ENCODE measurements at places on chromosomes 11 and 22. TPM values are rescaled to one million over a fixed set of nuclear protein-coding genes. Genes with fewer than 3 reads are reported as not detected.

DNA sequence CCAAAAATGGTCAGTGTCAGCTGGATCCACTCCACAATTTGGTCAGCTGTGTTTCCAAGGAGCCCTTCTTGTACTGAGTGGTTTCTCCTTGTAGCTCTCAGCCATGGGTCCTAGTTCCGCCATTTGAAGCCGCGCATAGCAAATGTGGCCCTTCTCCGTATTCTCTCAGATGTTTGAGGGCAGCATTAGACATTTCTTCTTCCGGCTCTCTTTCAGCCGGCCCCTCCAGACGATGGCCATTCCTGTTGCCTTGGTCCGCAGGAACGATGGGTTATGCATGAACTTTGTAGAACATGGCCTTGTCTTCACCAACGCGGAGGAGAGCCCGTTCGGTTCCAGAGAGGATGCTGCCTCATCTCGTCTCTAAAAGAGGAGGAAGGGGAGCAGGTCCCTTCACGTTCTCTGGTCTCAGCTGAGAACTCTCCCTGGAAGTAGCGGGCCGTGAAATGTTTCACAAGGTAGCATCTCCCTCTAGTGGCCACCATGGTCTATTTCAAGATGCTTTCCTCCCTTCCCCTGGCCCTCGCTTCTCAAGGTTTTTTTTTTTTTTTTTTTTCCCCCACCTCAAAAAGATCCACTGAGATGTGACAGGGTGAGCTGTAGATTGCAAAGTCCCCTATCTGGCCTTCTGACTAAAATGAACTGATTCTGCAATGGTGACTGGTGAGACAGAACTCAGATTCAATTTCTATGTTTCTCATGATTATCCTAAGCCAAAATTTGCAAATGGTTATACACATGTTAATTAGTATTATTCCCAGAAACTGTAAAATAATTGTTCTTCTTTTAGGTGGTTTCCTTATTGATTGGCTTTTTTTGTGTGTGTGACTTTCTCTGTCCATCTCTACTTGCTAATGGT, 19.8 kb upstream of the PLET1 start:
- peak; percentile 52 for DNase-seq

DNA sequence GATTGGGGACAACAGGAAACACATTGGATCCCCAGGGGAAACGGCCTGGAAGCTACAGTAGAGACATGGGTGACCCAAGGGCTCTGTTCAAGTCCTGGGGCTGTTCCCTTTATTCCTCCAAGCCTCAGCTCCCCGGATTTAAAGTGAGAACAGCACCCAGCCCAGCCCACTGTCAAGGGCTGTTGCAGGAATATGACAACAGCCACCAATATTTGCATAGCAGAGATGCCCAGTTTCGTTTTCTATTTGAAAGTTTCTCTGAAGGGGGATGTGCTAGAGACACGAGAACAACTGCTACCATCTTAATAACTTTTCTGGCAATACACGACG, 81.1 kb upstream of the WNT7B start:
- DNase-seq = no peak

- peak; percentile 49 for DNase-seq
These were observed 4.2 kb upstream of the ANO1 start for GRCh38 chr11:70073871-70074371.

DNA sequence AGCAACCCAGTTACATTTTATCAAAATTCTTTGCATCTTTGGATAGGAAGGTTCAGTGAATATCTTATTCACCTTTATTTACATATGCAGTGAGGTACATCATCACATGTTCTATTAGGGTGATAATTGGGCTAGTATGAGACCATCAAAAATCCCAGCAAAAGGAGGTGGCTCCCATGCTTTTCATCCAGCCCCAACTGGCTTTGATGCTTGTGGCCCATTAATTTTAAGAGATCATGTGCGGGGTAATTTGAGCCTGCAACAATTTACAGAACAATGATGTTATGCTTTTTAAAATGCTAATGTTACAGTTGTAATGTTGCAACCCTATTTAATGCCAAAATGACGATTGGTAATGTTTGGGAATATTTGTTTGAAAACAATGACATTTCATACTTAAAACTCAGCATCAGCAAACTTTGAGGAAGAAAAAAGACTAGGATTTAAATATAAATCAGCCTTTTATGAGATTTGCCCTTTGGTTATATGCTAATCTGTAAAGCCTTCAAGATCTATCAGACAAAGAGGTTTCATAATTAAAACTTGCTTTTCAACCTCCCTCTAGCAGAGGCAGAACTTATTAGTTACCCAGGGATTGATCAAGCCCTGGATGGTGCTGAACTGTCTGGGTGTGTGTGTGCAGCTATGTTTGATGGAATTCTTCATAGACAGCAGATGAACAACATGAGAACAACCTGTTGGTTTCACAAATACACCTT, 183.5 kb upstream of the SORL1-AS1 start:
- DNase-seq = no peak

DNA sequence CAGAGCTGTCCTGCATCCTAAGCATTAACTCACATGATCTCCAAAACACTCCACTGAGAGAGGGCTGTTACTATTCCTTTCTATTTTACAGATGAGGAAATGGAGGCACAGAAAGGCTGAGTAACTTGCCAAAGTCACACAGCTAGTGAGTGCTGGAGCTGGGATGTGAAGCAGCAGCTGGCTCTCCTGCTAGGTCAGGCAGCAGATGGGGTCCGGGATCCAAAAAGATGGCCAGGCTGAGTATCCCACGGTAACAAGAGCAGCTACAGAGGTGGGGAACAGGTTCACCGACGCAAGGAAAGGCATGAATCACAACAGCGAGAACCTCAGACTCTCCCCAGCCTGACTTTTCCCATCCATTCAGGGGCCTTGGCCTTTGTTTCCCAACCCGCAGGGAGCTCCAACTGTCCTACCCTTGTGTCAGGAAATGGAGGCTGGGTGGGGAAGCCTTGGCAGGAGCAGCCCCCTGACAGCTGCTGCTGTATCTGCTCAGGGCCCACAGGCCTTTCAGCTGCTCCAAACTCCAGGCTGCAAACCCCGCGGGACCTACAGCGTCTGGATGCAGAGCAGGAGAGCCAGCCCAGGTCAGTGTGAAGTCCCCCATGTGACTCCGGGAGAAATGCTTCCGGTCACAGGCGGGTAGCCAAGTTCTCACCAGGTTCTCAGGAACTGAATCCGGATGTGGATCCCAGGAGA, 29.5 kb downstream of the DKK3 start:
- DNase-seq = peak; percentile 60

GRCh38 chr22:33971561-33971961, 51.3 kb upstream of the LARGE1 start:
- DNase-seq = no peak

- no peak for DNase-seq
These were observed 81.5 kb downstream of the FBLN1 start for GRCh38 chr22:45584121-45584570.

- no peak for DNase-seq
These were observed 7.4 kb downstream of the ZDHHC5 start for GRCh38 chr11:57675176-57675941.

DNA sequence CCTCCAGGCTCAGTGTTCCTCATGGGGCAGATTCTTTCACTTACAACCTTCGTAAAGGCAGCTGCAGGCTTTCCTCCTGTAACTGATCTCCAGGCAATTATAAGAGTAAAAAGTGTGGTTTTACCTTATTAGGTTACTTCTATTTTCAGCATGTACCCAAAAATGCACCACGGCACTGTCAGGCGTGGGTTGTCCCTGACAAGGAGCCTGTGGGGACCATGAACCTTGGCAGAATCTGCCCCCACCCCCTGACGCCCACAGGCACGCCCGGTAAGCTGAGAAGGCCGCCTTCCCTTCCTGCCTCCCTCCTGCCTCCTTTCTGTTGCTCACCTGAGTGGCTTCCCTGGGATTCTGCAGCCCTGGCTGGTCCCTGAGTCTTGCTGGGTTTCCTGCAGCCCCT, 1383.3 kb downstream of the TBC1D22A start:
- no peak for DNase-seq

- DNase-seq = no peak
These were observed 81.7 kb upstream of the NECTIN1 start for GRCh38 chr11:119810478-119811232.

DNA sequence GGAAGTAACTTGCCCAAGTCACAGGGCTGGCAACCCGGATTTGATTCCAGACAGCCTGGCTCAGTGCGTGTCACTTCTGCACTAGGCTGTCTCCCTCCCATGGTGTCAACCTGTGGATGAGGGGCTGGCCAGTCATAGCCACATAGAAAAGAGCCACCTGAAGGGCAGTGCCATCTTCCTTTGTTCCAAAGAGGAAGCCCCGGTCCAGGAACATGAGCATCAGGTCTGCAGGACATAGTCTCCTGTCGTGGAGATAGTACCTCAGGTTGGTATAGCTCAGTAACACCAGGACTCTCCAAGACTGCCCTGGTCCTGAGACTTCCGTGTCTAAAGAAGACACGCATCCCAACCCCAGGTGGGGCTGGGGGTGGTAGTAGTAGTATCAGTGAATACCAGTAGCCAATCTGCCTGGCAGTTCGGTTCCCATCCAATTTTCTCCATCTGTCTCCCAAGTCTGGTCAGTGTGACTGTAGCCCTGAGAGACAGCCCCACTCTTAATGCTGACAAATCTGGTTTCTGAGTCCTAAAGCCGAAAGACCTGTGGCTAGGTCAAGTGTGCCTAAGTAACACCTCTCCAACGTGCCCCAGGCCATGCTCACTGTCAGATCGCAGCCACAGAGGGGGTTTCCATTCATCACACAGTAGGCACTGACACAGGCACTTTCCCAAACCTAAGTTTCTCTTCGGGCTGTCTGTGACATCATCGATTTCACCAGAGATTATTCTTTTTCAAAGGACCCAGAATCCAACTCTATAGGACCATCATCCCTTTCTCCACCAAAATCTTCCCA, 33.1 kb downstream of the C11orf58 start:
- no peak for DNase-seq

GRCh38 chr11:63945477-63946163, 6.8 kb downstream of the NAA40 start:
- peak; percentile 15 for DNase-seq

- DNase-seq = peak; percentile 94
These were observed 11.4 kb downstream of the FLI1 start for GRCh38 chr11:128705124-128705920.

DNA sequence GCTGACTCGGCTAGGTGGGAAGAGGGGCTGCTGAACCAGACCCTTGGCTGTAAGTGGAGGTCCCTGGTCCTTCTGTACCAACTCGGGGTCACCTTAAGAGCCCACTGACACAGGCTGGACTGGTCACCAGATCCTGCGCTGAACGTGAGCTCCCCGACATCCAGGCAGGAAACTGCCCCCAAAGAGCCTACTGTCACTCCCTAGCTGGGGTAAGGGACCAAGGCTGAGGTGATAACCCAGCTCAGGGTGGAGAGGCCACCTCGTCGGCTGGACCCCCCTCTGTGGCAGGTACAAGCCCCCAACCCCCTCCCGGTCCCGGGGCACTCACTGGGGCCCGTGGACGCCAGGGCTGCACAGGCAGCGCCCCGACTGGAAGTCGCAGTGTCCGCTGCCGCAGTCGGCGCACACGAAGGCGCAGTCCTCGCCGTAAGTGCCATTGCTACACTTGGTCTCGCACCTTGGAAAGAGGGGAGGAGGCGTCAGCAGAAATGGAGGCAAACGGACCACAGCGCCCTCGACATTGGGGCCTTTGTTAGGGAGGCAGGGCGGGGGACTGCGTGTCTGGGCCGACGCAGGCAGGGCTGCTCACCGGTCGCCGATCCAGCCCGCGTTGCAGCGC, 7.4 kb downstream of the SCARF2 start:
- DNase-seq = no peak

DNA sequence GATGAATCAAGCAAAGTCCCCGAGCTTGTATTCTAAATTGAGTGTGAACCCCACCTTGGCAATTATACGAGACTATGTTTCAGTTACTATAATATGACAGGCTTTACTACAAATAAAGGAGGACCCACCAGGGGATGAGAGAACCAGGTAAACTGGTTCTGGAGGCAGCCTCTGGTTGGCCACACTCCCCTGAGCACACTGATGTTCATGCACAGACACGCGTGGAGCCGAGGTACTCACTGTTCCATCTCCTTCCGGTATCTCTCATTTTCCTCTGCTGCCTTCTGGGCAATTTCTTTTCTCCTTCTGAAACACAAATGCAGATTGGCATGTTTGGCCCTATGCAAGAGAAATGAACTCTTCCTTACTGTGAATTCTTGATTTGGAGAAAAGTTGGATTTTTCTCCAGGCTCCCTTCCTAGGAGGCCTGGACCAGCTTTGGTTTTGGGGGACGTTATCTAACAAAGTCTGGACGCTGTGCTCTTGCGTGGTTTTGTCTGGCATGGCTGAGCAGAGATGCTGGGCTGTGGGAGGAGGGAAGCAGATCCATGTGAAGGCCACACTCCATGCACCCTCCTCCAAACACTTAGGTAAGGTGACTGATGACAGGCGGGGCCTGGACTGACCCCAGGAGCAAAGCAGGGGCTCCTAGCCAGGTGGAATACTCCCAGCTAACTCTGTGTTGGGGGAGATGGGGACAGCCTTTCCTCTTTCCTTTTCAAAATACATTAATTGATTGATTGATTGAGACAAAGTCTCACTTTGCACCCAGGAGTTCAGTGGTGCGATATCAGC, 22.9 kb downstream of the USH1C start:
- DNase-seq = no peak

- DNase-seq = no peak
These were observed 13.9 kb downstream of the STX3 start for GRCh38 chr11:59769111-59769510.

GRCh38 chr11:57619331-57619730, 21.8 kb downstream of the SERPING1 start:
- no peak for DNase-seq

DNA sequence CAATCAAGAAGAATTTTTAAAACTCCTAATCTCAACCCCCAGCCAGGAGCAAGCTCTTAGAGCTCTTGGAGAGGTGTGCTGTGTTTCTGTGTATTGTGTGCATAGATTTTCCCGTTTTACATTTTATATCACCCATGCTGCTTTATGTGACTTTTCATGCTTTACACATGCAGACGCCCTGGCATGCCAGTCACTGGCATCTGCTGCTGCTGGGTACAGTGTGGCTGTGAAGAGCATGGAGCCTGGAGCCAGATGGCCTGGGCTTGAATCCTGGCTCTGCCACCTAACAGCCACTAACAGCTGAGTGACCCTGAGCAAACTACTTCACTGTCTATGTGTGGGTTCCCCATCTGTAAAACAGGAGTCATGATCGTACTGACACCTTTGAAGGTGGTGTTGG, 23.1 kb downstream of the POLR3H start:
- DNase-seq = no peak

- DNase-seq = no peak
These were observed 25.6 kb upstream of the SUSD2 start for GRCh38 chr22:24155627-24156140.

Gene EHF
- 0.07 TPM for total RNA-seq

Gene KIAA0930
- 43.4 TPM for total RNA-seq

Gene MS4A7
- total RNA-seq = not detected

Gene YAP1
- total RNA-seq = 32.0 TPM

Gene P2RY2
- 2.3 TPM for total RNA-seq

Gene FDXACB1
- total RNA-seq = 2.9 TPM

Gene NXPE1
- total RNA-seq = not detected

Gene TESMIN
- 1.5 TPM for total RNA-seq

Gene SYTL2
- 0.53 TPM for total RNA-seq

Gene MMP3
- not detected for total RNA-seq

Gene P2RX3
- total RNA-seq = not detected

Gene GNB1L
- total RNA-seq = 14.6 TPM

Gene VSTM5
- total RNA-seq = not detected

Gene RELT
- total RNA-seq = 6.8 TPM

Gene EFCAB6
- total RNA-seq = 0.14 TPM

Gene HINFP
- 15.4 TPM for total RNA-seq

Gene SCUBE1
- not detected for total RNA-seq

Gene APOBEC3F
- 5.1 TPM for total RNA-seq

Gene NRIP3
- total RNA-seq = 4.0 TPM

Measured in pulmonary artery endothelial cell (primary cell).